ENCODE measurements at places on chromosomes 4 and X.

DNA sequence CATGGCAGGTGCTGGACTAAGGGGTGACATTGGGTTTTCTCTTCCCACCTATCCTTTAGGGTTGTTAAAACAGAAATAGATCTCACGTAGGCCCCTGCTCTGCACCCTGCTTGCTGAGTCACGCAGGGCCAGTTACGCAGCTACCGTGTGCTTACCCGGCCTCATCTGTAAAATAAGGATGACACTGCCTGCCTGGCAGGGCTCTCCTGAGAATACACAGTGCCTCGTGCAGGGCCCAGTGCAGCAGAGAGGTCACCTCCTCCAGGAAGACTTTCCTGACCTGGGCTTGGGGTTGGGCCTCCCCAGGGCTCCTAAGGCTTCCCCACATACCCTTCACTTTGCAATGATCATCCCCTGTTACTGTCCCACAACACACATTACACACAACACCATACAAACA lies 33.6 kb upstream of the JAKMIP1 start:
- DNase-seq: no peak

DNA sequence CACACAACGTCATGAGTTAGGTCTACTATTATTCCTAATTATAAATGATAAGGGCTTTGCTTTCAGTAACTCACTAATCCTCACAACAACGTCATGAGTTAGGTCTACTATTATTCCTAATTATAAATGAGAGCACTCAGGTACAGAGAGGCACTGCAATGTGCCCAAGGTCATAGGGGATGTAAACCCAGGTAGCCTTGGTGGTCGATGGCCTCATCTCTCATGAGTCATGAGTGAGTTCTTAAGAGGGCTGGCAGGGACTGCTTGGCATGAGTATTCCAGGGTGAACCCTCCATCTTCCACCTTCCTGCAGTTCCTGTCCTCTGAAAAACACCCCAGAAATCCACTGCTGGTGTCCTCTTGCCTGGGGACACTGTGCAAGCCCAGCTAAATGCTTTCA lies 317.1 kb downstream of the STK32B start:
- DNase-seq: no peak

DNA sequence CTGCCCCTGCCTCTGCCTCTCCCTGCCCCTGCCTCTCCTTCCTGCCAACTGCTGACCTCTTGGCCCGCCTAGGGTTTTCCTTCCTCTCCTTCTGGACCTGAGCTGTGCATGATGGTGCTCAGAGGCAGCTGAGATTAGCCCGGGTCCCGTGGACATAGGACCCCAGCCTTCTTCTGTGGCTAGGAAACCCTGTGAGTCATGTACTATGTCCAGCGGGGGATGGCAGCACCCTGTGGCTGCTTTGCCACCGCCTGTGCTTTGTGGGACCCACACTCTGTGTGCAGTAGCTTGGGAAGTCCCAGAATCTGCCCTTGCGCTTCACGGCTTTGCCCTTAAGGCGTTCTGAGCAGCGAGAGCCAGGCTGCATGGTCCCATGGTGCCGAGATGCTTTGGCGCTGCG lies 105.5 kb upstream of the PSAPL1 start:
- no peak for DNase-seq

DNA sequence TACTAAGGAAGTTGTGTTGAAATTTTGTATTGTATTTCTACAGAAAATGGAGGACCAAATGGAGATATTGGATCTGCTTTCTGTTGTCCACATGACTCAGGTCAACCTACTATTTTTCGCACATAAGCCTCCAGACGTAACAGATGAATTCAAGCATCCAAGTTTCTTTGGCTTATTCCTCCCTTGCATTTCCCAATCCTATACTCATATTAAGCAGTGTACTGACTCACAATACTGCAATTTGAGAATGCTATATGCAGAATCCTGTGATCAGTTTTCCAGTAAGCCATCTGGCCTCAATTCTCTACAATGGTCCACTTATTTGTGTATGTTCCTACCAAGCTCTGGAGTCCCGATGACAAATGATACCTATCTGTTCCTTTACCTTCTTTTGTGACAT lies 75.7 kb downstream of the ASB9 start:
- DNase-seq: no peak

DNA sequence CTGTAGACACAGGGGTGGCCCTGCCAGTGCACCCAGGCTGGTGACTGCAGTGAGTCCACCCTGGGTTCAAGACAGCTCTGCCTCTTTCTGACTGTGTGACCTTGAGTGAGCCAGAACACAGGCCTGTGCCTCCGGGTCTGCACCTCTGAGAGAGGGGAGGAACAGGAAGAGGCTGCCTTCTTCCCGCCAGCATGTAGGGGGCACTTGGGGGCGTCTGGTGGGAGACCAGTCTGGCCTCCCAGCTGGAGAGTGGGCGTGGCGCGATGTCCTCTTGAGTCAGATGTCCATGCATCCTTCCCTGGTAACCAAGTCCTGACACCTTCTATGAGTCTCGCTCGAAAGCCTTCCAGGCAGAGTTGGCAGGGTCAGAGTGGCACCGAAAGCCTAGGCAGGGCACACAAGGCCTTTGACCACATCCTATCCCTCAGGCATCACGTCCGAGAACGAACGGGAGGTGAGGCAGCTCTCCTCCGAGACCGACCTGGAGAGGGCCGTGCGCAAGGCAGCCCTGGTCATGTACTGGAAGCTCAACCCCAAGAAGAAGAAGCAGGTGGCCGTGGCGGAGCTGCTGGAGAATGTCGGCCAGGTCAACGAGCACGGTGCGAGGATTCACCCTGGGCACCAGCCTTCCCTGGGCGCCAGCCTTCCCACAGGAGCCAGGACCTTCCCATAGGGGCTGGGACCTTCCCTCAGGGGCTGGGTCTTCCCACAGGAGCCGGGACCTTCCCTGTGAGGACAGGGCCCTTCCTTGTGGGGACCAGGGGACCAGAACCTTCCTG lies 21.3 kb downstream of the WFS1 start:
- no peak for DNase-seq

DNA sequence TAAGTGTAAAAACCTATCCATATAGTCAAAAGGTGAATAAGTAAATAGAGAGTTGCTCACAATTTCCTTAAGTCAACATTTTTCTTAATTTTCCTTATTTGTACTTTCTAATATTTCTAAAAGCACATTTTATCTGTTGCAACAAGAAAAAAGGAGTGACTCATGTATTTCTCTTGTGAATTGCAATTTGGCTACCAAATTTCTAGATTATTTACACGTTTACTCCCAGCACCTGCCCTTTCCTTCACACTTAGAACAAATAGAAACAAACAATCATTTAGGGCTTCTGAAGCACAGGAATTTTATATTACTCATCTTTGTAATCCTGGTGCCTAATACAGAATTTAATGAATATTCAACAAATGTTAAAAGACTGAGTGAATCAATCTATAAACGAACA lies 22.2 kb downstream of the BTC start:
- DNase-seq: no peak

DNA sequence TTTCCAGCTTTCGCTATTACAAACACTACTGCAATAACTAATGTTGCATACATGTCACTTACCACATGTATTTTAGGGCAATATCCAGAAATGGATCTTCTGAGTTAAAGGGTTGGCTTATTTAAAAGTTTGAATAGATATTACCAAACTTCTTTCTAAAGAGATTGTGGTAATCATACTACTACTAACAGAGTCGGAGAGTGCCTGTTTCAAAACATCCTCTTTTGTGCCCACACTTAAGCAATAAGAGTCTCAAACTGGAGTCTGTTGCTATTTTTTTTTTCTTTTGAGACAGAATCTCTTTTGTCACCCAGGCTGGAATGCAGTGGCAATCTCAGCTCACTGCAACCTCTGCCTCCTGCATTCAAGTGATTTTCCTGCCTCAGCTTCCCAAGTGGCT lies 35.8 kb downstream of the FGFBP1 start:
- DNase-seq: no peak

GRCh38 chr4:155877971-155878370 lies 11.9 kb upstream of the ASIC5 start:
- no peak for DNase-seq

GRCh38 chr4:11912886-11913285 lies 484.2 kb upstream of the HS3ST1 start:
- no peak for DNase-seq

- no peak for DNase-seq
Measured at GRCh38 chr4:65340382-65341109, 329.7 kb downstream of the EPHA5 start.

DNA sequence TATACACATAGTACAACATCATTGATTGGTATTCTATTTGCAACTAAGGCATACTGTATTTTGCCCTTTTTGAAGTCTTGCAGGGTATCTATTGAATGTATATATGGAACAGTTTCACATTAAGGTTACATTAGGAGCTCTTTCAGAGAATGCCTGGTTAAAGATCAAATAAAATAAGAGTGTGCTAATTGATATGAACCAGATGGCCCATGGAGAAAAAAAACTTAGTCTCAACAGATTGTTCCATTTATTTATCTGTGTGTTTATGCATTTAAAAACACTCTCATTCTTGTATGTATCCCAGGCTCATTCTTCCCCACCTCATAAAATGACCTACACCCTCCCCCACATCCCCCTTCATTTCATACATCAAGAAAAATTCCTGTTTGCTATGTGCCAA lies 35.2 kb upstream of the GRIA2 start:
- no peak for DNase-seq

GRCh38 chr4:85955620-85956292 lies 404.1 kb downstream of the MAPK10 start:
- DNase-seq: no peak

Data from vagina (tissue), 2 donors.